Mesendoderm (in vitro differentiated cells): ENCODE measurements at places on chromosomes 3 and 15.
A peak's percentile ranks its signal among the peaks of the same experiment; 100 is the strongest.

DNA sequence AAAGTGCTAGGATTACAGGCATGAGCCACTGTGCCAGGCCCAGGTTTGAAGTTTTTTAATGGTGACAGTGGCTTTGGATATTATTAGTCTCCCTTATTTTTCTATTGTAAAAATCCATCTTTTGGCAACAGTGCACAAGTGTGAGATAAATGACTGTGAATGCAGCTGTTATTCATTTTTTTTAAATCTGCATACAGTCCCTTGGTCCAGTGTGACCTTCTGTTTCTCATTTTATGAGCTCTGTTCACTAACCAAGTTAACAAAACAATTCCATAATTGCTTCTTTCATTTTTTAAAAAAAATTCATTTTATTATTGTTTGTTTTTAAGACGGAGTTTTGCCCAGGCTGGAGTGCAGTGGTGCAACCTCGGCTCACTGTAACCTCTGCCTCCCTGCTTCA, 381.8 kb downstream of the NAALADL2 start:
- no peaks in the 10 kb centered on the region for H3K27me3 ChIP-seq
- H3K4me1 ChIP-seq, result no peaks in the 10 kb centered on the region
- DNase-seq, result no peak
- no peak overlapping the region for H3K27ac ChIP-seq

DNA sequence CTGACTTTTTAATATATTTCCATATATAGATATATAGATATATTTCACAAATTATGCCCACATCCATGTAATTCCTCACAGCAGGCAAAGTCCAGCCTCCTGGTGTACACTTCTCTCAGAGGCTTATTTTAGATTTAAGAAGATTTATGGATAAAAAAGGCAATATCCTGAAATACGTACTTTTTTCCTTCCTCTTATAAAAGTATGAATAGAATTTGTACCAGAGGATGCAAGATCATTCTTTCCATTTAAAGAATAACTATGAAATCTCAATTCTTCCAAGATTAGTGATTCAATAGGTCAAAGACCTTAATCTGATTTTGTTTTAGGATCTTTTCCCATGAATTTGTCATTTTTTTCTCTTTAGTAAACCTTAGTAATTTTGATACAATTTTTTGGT, 597.9 kb upstream of the TBL1XR1 start:
- H3K4me3 ChIP-seq, result no peak overlapping the region
- H3K27me3 ChIP-seq, result no peaks in the 10 kb centered on the region
- H3K4me1 ChIP-seq, result no peaks in the 10 kb centered on the region
- H3K27ac ChIP-seq, result no peak overlapping the region
- no peak for DNase-seq

GRCh38 chr15:27514526-27514925, 543.5 kb downstream of the GABRG3 start:
- H3K27me3 ChIP-seq, result no peaks in the 10 kb centered on the region
- H3K36me3 ChIP-seq, result no peaks in the 10 kb centered on the region
- H3K4me3 ChIP-seq, result no peak overlapping the region
- H3K4me1 ChIP-seq, result no peaks in the 10 kb centered on the region

DNA sequence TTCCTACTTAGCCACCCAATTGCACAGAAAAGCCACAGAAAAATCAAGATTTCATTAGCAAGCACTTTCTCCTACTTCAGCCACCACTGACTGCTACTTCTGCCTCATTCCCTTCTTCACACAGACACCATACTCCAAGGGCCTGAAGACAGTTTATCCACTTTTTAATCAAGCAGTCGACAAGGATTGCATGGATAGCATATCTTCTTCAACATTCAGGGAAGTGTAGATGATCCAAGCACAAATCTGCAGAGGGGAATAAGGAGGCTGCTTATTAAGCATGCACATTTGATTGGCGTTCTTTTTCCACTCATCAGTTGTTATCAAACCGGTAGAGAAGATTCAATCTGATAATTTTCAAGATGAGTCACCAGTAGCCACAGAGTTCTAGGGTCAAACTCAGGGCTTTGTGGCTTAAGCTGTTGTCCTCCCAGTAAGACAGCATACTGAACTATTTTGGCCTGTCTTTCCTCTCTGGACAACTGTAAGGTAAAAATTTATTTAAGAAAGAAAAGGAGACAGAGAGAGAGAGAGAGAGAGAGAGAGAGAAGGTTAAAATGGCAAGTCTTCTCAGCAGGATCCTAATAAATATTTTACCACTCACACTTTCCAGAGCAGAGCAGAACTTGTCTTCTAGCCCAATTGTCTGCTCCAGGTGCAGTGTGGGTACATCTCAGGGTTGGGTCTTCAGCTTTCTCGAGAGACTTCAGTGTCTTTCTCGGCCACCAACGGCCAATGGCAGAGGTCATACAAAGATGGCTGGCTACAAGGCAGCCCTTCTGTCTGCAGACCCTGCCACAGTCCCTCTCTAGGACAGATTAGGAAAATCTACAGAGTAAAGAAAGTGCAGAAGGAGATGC, 80.6 kb upstream of the BHLHE40 start:
- peaks cover 15% of the 10 kb centered on the region for H3K4me1 ChIP-seq
- H3K36me3 ChIP-seq, result no peaks in the 10 kb centered on the region
- no peak overlapping the region for H3K27ac ChIP-seq

DNA sequence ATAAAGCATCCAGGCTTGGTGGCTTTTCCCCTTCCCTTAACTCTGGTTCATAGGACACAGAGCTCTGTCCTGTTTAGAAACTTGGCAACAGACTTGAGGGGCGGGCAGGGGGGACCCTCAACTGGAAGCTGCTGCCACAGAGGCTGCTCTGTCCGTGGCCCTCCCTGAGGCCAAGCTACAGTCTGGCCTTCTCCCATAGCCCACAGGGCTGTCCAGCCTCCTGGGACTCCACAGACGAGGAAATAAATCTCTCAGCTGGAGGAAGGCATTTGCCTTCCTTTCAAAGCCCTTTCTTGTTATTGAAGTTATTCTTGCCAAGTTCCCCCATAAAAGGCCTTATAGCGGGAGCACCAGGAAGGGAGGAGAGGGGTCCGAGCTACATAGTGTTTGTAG, 248.8 kb upstream of the TPM1 start:
- no peaks in the 10 kb centered on the region for H3K36me3 ChIP-seq
- no peaks in the 10 kb centered on the region for H3K27me3 ChIP-seq
- H3K4me3 ChIP-seq, result no peak overlapping the region
- peaks cover 2% of the 10 kb centered on the region for H3K4me1 ChIP-seq
- no peak for DNase-seq

- peaks cover 16% of the 10 kb centered on the region for H3K4me1 ChIP-seq
- peak; percentile 67 for DNase-seq
- H3K27ac ChIP-seq, result peak overlapping the region; percentile 94
- no peak overlapping the region for H3K4me3 ChIP-seq
- H3K27me3 ChIP-seq, result no peaks in the 10 kb centered on the region
Measured at GRCh38 chr3:119418641-119419040, 44.8 kb downstream of the TMEM39A start.

DNA sequence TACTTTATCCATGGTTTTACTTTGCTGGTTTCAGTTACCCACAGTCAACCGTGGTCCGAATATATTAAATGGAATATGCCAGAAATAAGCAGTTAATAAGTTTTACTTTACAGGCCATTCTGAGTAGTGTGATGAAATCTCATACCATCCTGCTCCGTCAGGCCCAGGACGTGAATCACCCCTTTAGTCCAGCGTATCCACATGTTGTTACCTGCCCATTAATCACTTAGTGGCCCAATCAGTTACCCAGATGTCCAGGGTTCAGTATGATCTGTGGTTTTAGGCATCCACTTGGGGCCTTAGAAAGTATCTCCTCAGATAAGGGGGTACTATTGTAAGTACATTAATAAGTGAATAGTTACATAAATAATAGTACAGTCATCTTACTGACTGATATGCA, 88.0 kb downstream of the TTBK2 start:
- H3K36me3 ChIP-seq, result no peaks in the 10 kb centered on the region
- H3K4me3 ChIP-seq, result no peak overlapping the region
- no peaks in the 10 kb centered on the region for H3K4me1 ChIP-seq
- no peaks in the 10 kb centered on the region for H3K27me3 ChIP-seq
- no peak overlapping the region for H3K27ac ChIP-seq
- no peak for DNase-seq

GRCh38 chr3:114874522-114874971, 272.5 kb downstream of the ZBTB20 start:
- no peak overlapping the region for H3K4me3 ChIP-seq
- no peaks in the 10 kb centered on the region for H3K36me3 ChIP-seq
- H3K4me1 ChIP-seq, result no peaks in the 10 kb centered on the region
- no peaks in the 10 kb centered on the region for H3K27me3 ChIP-seq
- no peak for DNase-seq
- no peak overlapping the region for H3K27ac ChIP-seq

- no peak overlapping the region for H3K27ac ChIP-seq
- no peaks in the 10 kb centered on the region for H3K36me3 ChIP-seq
- no peaks in the 10 kb centered on the region for H3K27me3 ChIP-seq
Measured at GRCh38 chr3:107680698-107681097, 157.9 kb downstream of the BBX start.

GRCh38 chr3:119240101-119240590, 532 bp downstream of the B4GALT4 start:
- peak; percentile 64 for DNase-seq
- peak overlapping the region; percentile 83 for H3K27ac ChIP-seq
- H3K4me3 ChIP-seq, result peak overlapping the region; percentile 56

GRCh38 chr3:99808163-99808794, 9.4 kb upstream of the CMSS1 start:
- no peaks in the 10 kb centered on the region for H3K36me3 ChIP-seq
- H3K4me3 ChIP-seq, result no peak overlapping the region
- no peaks in the 10 kb centered on the region for H3K27me3 ChIP-seq
- H3K27ac ChIP-seq, result no peak overlapping the region

DNA sequence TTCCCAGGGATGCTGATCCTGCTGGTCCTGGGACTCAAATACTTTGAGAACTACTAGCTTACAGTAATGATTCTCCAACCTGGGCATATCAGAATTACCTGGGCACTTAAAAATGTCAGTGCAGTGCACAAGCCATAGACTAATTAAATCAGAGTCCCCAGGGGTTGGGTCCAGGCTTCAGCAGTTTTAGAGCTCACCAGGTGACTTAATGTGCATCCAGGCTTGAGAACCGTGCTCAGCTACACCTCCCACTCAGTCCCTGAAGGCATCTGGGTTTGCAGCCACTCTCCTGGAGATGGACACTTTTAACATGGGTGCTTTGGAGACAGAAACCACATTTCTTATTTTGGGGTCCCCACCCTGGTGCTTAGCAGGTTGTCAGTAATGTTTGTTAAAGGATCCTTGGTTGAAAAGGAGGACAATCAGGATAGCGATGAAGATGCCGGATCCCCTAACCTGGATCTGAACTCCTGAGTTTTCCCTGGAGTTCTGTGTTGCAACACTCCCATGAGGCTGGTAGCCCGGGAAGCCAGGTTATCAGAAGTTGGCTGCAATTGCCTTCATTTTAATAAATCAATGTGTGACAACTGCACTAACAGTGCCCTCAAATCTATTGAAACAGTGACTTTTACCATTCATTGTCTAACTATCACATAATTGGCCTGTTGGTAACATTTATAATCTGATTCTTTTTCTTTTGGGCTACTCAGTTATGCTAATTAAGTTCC, 48.1 kb downstream of the BFSP2 start:
- H3K27ac ChIP-seq, result no peak overlapping the region
- no peak for DNase-seq
- H3K36me3 ChIP-seq, result no peaks in the 10 kb centered on the region
- no peaks in the 10 kb centered on the region for H3K4me1 ChIP-seq
- H3K4me3 ChIP-seq, result no peak overlapping the region
- H3K27me3 ChIP-seq, result no peaks in the 10 kb centered on the region

DNA sequence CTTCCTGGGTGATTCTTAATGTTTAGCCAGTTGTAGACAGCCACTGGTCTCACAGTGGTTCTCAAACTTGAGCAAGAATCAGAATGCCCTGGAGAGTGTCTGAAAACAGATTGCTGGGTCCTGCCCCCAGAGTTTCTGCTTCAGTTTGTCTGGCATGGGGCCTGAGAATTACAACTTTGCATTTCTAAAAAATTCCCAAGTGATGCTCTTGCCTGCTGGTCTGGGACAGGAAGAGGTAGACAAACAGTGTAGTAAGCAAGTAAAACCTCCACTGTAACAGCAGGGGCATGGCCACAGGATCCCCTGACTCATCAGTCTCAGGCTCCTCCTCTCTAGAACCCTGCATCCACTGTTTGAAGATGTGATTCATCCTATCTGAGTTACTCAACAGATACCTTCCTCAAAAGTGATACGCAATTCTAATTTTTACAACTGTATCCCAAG, 36.5 kb downstream of the DZIP1L start:
- H3K36me3 ChIP-seq, result peaks cover 1% of the 10 kb centered on the region
- peaks cover 2% of the 10 kb centered on the region for H3K4me1 ChIP-seq
- no peaks in the 10 kb centered on the region for H3K27me3 ChIP-seq
- no peak overlapping the region for H3K27ac ChIP-seq

- H3K27me3 ChIP-seq, result peaks cover 46% of the 10 kb centered on the region
- no peaks in the 10 kb centered on the region for H3K36me3 ChIP-seq
- H3K4me3 ChIP-seq, result no peak overlapping the region
- no peak overlapping the region for H3K27ac ChIP-seq
- no peak for DNase-seq
- peaks cover 12% of the 10 kb centered on the region for H3K4me1 ChIP-seq
Measured at GRCh38 chr15:59998305-59998949, 5.7 kb upstream of the FOXB1 start.

GRCh38 chr15:70265466-70265978, 167.8 kb upstream of the TLE3 start:
- H3K4me3 ChIP-seq, result no peak overlapping the region
- H3K4me1 ChIP-seq, result no peaks in the 10 kb centered on the region
- H3K27me3 ChIP-seq, result no peaks in the 10 kb centered on the region
- no peak overlapping the region for H3K27ac ChIP-seq
- no peaks in the 10 kb centered on the region for H3K36me3 ChIP-seq

DNA sequence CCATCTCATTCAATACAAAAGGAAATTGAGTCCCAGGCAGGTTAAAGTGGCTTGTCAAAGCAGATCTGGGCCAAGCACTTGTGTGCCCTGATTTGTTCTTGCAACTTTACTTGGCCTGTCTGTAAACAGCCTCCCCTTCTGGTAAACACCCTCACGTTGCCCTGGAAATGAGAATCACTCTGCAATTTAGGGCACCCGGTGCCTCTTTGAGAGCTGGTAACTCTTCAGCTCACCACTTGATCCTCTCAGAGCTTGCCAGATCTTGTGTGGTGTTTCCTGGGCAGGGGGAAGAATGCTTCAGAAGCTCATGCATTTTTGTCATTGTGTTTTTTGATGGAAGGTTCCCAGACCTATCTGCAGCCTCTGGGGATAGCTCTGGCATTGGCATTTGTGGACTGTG, 11.3 kb downstream of the MED12L start:
- H3K36me3 ChIP-seq, result no peaks in the 10 kb centered on the region
- H3K4me1 ChIP-seq, result peaks cover 4% of the 10 kb centered on the region
- H3K4me3 ChIP-seq, result no peak overlapping the region
- DNase-seq, result no peak
